LoVo (cell line): ENCODE measurements at places on chromosomes 5 and 9.

GRCh38 chr5:10825897-10826644, 65.0 kb upstream of the DAP start:
- no peak for DNase-seq

GRCh38 chr9:106956971-106957370, 94.0 kb downstream of the ZNF462 start:
- DNase-seq = no peak

DNA sequence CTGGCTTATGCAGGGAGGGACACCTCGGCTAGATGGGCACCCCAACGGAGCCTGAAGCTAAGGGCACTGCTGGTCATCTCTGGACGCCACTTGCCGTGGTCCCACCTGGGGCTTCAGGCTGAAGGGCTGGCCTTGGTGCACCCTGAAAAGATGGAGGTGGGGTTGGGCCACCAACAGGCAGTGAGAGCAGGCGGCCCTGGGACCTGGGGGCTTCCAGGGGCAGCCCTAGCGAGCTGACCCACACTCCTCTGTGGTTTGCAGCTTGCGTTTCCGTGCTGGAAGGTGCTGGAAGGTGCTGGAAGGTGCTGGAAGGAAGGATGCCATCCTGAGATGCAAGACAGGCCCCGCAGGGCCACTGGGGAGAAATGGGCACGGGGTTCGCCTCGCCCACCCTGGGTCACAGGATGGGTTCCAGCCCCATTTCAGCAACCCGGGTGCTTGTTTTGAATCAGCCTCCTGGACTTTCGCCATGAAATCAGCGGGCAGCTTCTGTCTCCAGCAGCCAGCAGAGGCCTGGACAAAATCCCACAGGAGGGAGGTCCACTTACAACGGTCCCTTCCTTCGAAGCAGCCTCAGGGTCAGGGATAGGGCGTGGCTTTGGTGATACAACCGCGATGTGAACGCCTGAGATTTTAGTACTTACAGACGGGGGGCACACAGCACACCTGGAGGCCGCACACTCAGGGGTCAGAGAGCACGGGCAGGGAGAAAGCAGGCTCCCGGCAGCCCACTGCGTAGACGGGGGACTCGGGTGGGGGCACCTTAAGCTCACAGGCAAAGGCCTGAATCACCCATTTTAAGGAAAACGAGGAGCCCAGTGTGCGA, 303.1 kb upstream of the IRX4 start:
- no peak for DNase-seq

- no peak for DNase-seq
Measured at GRCh38 chr9:6543204-6543603, 102.3 kb downstream of the GLDC start.

- no peak for DNase-seq
Measured at GRCh38 chr5:34685485-34686165, 29.5 kb downstream of the RAI14 start.
